ENCODE measurements at places on chromosomes 7 and 10.

DNA sequence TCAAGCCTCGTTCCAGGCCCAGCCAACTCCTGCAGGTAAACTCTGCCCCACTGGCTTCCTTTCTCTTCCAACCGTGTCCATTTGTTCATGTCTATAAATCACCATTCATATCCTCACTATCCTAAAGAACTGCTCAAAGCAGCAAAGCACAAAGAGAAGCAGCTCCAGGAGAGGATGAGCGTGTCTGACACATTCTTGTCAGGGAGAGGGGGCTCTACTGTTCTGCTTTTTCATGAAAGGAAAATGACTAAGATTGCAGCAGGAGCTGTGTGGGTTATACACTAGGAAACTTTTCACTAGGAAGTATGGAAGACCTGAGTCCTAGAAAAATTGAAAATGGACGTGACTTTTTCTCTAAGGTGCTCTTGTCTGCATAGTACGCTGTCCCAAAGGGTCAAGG is 16.7 kb downstream of the AGFG2 start:
- no peak for DNase-seq

DNA sequence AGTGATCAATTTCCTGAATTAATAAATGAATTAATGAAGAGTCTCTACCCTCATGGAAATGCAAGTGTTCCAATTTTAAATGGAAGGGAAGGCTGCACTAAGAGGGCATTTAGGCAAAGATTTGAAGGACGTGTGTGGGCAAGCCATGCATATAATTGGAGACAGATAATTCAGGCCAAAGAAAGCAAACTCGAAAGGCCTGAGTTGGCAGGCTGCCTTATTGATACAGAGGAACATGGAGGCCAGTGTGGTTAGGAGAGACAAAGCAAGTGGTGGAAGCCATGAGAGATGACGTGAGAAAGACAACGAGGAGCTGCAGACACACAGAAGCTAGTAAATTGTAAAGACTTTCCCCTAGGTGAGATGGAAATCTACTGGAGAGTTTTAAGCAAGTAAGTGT is 15.4 kb upstream of the PCLO start:
- no peak for DNase-seq

DNA sequence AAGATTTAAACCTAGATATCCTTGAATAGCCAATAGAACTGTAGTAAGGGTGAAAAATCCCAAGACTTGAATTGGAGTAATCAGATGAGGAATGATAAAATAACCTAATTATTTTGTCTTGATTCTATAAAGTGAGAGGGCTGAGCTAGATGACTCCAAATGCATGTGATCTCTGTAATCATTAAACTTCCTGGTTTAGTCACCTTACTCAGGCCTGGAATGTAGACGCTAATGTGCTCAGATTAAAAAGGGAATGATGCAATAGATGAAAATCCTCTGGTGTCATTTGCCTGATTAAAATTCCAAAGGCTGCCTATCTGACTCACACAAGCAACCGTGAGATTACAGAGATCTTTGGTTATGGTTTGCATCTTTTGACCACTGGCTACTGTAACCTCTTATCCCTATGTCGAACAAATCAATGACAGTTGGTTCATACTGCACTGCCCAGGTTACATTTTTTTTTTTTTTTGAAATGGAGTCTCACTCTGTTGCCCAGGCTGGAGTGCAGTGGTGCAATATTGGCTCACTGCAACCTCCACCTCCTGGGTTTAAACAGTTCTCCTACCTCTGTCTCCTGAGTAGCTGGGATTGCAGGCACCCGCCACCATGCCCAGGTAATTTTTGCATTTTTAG is 2.9 kb upstream of the HKDC1 start:
- no peak for DNase-seq

DNA sequence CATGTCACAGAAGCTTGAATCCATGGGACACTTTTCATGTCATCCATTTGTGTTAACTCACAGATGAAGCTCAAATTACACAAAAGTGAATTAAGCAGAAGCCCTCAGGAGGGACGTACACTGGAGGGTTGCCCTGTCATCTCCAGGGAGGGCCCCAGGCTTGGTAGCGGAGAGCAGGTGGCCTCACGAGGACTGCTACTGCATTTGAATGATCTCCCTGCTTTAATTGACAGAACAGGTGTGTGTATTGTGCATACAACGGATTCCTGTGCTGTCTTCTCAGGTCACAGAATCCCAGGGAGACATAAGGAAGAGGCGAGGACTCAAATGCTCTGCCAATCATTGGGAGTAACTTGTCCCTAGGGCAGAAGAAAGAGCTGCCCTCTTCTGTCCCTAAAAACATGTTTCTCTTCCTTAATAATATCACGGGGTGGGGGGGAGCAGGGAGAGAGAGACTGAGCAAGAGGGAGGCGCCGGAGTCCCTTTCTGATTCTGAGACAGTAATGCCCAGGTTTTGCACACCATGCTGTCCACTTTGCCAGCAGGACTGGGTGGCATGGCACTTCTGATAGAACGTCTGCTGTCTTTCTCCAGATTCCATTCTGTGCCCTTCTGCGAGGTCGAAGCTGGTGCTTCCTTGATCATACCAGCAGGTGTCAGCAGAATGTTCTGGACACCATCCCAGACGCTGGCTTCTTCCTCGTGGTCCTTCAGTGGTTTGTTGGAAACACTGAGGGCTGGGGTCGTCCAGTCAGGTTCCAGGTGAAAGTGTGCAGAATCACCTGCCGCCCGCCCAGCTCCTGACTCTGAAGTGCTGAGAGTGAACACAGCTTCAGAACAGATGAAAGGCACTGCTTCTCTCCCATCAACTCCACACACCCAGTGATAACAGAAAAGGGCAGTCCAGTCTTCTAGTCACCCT is 26.2 kb upstream of the RASGEF1A start:
- peak; percentile 27 for DNase-seq

DNA sequence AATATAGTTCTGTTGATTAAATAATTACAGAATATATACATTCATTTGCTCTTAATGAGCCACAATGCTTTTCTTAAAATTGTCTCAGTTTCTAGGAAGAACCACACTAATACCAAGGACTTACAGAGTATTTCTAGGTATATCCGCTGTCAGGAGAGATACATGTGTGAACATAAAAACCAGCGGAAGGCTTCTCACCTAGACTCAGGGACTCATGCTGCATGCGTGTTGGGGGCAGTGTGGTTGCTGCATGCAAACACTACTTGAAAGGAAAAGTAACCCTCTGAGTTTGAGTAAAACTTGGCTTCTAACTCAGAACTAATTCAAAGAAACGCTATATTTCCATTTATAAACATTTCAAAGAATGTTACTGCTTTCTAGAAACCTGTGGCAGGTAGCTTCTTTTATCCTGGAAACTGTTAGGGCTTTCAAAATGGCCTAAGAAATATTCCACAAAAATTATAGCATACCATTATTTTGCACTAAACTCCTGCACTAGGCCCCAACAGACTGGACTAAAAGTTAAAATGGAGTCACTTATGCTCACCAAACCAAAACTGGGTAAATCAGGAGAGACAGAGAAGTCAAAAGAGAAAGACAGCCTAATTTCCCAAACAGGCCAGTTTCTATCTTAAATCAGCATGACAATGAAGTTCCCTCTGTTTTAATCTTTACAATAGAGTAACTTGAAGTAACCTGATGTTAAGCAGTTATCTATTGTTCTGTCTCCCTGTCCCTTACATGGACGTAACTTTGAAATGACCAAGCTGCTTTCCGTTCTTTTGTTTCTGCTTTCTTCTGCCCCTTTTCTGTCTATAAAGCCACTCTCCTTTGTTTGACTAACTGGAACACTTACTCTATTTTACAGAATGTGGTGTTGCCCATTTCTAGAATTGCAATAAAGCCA is 95.2 kb upstream of the FAM133B start:
- peak; percentile 33 for DNase-seq

DNA sequence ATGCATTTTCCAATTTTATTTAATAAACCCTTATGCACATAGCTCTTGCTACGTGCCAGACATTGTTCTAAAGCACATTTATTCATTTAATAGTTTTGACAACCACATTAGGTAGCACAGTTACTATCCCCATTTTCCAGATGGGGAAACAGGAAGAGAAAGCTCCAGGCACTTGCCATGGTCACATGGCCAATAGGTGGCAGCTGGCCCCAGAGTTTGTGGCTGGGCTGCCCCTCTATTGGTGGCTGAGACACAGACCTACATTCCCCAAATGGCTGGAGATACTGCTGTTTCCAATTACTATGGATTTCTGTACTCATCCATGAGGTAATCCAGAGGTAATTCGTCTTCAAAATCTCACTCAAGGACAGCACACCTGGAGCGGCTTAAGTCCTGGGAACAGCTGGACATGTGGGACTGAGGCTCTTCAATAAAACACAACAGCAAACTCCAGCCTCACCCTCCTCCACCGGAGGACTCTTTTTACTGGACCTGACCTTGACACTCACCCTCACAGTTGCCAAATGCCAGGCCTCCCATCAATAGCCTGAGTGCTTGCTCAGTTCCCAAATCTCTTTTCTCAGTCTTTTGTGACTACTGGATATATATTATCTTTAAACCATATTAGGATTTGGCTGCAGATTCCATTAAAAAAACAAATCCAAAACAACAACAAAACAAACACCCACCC is 106.1 kb downstream of the CLEC2L start:
- DNase-seq, result no peak

DNA sequence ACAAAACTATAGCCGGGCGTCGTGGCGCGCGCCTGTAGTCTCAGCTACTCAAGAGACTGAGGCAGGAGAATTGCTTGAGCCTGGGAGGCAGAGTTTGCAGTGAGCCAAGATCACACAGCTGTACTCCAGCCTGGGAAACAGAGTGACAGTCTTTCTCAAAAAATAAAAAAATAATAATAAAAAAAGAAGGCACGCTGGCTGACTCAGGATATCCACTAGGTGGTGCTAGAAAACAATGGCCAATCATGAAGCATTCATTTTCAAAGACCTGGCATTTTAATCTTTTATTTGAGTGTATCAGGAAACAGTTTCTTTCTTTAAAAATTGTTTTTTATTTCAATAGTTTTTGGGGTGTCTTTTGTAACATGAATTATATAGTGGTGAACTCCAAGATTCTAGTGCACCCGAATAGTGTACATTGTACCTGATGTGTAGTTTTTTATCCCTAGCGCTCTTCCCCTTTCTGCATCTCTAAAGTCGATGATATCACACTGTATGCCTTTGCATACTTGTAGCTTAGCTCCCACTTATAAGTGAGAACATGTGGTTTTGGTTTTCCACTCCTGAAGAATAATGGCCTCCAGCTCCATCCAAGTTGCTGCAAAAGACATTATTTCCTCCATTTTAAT is 88.6 kb downstream of the LYZL1 start:
- DNase-seq, result no peak

- no peak for DNase-seq
Measured at GRCh38 chr7:26556061-26556881, 264.6 kb downstream of the SNX10 start.

DNA sequence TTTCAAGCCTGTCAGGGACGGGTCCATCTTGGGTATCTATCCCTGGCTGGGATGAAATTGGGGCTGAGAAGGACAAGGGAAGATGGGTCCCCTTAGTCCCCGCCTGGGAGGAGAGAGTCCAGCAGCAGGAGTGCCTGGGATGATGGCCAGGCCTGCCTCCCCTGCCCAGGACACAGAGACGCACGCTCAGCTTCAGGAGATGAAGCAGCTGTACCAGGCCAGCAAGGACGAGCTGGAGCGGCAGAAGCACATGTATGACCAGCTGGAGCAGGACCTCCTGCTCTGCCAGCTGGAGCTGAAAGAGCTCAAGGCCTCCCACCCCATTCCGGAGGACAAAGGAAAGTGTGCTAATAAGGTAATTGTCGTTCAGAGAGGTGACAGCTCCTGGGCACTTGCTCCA is 15.4 kb downstream of the CCDC136 start:
- no peak for DNase-seq

DNA sequence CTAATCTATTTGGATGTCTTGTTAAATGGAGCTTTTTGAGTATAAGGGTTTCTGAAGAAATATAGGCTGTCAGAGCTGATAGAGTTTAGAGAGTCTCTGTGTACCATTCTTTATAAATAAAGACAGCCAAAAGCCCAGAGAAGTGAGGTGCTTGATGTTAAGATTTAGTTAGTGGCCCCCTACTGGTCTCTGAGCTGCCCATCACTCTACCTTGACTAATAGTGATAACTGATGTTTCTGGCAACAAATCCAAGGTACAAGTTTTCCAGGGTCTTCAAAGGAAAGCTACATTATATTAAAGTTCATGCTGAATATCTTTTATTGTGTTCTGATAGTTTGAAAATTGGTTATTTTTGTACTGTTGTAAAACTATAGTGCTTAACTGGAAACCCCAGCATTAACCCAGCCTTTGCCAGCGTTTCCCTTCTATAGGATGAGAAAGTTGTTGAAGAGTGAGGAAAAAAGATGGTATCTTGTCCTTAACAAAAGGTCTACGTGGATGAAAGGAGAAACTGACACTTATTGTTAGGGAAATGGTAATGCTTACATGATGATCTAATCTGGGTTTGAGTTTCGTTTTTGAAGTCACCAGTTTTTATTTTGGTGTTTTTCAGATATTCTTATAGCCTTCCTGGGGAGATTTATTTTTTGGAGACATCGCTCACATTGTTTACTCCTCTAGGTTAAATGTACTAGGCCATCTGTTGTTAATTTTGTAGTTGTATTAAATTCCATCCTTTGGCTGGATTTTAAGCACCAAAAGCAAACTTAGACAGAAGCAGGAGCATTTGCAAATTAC is 79.0 kb downstream of the AUTS2 start:
- no peak for DNase-seq

GRCh38 chr7:30469303-30469702 is 9.3 kb downstream of the NOD1 start:
- no peak for DNase-seq

DNA sequence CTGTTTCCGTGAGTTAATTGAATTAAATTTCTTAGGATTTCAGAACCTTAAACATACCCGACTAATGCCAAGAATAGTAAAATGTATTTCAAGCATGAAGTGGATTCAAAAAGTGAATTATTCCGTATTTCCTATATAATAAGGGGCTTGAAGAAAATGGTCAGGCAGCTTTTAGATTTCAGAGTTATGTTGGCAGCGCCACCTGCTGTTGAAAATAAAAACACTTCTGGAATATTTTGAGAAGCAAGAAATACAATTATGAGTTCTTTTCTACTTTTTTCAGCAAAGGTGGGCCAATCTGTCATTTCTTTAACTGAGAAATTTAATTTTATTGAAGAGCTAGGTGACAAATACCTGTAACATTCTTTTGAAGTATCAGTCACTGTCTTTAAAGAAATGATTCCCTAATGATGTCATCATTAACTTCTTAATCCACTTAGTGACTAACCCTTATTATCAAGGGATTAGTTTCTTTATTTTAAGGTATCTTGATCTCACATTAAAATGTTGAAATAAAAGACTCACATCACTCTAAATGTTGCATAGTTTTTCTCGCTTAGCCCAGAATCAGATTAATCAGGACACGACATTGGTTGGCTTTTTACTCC is 36.6 kb upstream of the AGR3 start:
- DNase-seq, result no peak

DNA sequence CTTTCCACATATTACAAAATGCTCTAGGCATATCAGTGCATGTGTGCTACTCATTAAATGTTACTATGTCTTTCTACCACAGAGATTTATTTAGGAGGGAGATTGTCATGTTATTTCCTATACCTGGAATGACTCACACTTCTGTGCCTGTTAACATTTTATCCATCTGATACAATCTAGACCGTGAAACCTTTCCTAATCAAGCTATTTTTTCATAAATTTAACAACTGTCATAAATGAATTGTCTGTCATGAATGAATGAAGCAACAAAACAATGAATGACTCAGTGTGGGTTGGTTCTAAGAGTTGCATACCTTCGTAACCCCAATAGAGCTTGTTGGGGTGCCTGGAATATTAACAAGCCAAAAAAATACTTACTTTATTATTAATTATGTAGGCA is 554.3 kb downstream of the GRM8 start:
- DNase-seq, result no peak

- DNase-seq, result no peak
Measured at GRCh38 chr7:71466448-71467145, 334.7 kb downstream of the GALNT17 start.

All from stimulated activated CD4-positive, alpha-beta T cell treated with anti-CD3 and anti-CD28 coated beads, Interleukin-4, amount 100 ng/mL, for 48 hours (primary cell).